ENCODE measurements at places on chromosomes 12 and 14.

- no peak for DNase-seq
- no peaks in the 10 kb centered on the region for H3K36me3 ChIP-seq
- no peak overlapping the region for H3K4me3 ChIP-seq
- no peaks in the 10 kb centered on the region for H3K27me3 ChIP-seq
Measured at GRCh38 chr14:56195223-56195622, 77.0 kb downstream of the PELI2 start.

GRCh38 chr14:66641861-66642635 lies 134.1 kb downstream of the GPHN start:
- no peak for DNase-seq
- no peaks in the 10 kb centered on the region for H3K36me3 ChIP-seq
- H3K27me3 ChIP-seq = no peaks in the 10 kb centered on the region

GRCh38 chr12:79737875-79738718 lies 47.3 kb upstream of the PAWR start:
- no peak overlapping the region for H3K27ac ChIP-seq
- DNase-seq = no peak
- no peaks in the 10 kb centered on the region for H3K27me3 ChIP-seq

- H3K36me3 ChIP-seq = peaks cover 52% of the 10 kb centered on the region
- no peaks in the 10 kb centered on the region for H3K4me1 ChIP-seq
- H3K27me3 ChIP-seq = no peaks in the 10 kb centered on the region
Measured at GRCh38 chr14:77557391-77557790, 58.8 kb upstream of the ISM2 start.

DNA sequence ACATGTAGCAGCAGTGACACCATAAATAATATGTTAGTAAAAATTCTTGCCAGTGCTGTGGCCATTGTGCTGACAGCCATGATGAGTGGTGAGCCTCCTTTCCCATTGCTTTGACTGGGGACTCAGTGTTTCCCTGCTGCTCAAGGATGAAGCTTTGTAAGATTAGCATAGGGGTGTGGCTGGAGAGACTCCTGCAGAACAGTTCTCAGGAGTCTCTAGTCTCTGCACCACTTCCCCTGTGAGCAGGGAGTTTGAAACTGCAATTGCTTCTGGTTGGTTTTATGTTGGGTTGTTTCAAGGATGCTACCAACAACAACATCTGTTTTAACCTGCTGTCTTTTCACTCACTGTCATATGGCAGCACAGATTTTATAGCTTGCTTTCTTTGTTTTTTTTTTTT lies 41.4 kb downstream of the ZC3H14 start:
- no peaks in the 10 kb centered on the region for H3K27me3 ChIP-seq
- H3K4me3 ChIP-seq = no peak overlapping the region
- H3K4me1 ChIP-seq = no peaks in the 10 kb centered on the region

GRCh38 chr14:65791191-65791981 lies 378.9 kb downstream of the FUT8 start:
- H3K4me3 ChIP-seq = no peak overlapping the region
- H3K4me1 ChIP-seq = no peaks in the 10 kb centered on the region
- no peak for DNase-seq
- H3K27me3 ChIP-seq = peaks cover 5% of the 10 kb centered on the region
- H3K36me3 ChIP-seq = no peaks in the 10 kb centered on the region
- H3K27ac ChIP-seq = no peak overlapping the region

DNA sequence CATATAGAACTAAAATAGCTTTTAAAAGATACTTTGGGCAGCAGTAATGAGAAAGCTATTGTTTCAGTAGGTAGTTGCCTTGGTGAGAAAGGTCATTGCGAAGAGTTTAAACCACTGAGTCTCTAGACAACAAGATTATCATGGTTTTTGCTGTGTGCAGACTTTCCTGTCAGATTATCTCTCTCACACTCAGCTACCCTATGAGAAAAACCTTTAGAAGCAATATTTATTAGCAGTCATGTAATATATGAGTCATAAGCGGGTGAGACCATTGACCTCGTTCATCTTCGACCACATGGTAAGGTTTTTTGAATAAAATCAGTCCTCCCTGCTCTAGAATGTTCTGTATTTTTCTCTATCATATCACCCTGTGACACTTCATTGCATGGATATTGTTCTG lies 59.9 kb downstream of the GPR65 start:
- H3K4me3 ChIP-seq = no peak overlapping the region
- no peak for DNase-seq
- no peaks in the 10 kb centered on the region for H3K36me3 ChIP-seq
- no peaks in the 10 kb centered on the region for H3K4me1 ChIP-seq
- H3K27ac ChIP-seq = no peak overlapping the region

DNA sequence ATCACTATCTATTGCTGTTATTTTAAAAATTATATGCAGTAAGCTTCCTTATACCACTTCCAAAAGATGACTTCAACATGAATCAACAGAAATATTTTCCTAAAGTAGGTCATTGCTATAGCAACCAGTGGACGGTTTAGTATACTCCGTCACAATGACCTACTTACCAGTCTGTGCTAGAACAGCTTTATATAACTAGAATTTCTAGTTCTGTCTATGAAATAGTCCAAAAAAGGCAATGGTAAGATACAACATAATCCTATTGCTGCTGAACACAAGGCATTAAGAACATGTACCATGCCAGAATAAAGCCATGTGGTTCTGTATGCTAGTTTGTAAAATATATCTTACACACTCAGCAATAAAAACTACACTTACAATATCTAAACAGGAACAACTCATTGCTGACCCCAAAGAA lies 40.7 kb upstream of the MTERF2 start:
- no peak for DNase-seq
- no peak overlapping the region for H3K4me3 ChIP-seq
- peaks cover 49% of the 10 kb centered on the region for H3K4me1 ChIP-seq
- H3K27me3 ChIP-seq = no peaks in the 10 kb centered on the region
- no peaks in the 10 kb centered on the region for H3K36me3 ChIP-seq

DNA sequence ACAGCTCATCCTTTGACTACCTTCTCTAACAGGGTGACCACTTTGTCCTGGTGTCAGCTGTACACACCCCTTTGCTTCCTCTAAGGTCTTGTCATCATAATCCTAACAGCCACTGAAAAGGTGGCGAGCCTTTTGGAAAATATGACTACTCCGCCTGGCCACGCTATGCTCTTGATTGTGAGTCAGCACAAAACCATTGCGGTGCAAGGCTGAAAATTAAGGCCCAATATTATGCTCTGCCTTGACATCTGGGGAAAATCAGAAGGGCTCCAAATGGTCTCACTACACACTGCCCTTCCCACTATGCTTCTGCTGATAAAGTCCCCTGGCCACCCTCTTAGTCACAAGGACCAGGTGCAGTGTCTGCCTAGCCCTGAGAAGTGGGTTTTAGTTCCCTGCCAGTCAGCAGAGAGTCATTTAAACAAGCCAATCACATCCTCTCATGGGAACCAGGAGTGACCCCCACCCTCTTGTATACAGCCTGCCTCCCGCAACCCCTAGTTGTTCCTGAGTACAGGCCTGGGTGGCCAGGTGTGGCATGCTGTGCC lies 34.3 kb downstream of the FGD6 start:
- H3K36me3 ChIP-seq = no peaks in the 10 kb centered on the region
- H3K4me1 ChIP-seq = peaks cover 8% of the 10 kb centered on the region
- no peak for DNase-seq
- H3K4me3 ChIP-seq = no peak overlapping the region
- H3K27me3 ChIP-seq = no peaks in the 10 kb centered on the region

GRCh38 chr14:93161411-93161940 lies 23.2 kb downstream of the MOAP1 start:
- no peak overlapping the region for H3K4me3 ChIP-seq
- H3K27ac ChIP-seq = no peak overlapping the region
- no peaks in the 10 kb centered on the region for H3K4me1 ChIP-seq
- DNase-seq = no peak

- no peak overlapping the region for H3K4me3 ChIP-seq
- DNase-seq = no peak
- peaks cover 66% of the 10 kb centered on the region for H3K36me3 ChIP-seq
- no peak overlapping the region for H3K27ac ChIP-seq
Measured at GRCh38 chr12:100302081-100302480, 35.1 kb downstream of the SCYL2 start.

DNA sequence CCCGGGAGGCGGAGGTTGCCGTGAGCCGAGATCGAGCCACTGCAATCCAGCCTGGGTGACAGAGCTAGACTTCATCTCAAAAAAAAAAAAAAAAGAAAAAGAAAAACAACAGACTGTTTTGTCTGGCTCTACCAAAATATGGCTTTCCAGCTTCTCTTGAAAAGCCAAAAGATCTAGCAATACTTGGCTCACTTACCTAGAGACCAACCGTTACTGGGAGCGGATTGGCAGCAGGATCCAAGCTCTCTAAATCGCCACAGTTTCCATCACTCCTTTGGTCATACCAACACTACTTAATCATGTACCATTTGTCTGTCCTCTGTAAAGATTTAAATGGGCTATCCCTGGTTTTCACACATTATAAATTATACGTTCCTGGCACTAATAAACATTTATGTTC lies 87.6 kb upstream of the GPHB5 start:
- DNase-seq = no peak
- no peaks in the 10 kb centered on the region for H3K27me3 ChIP-seq
- H3K4me1 ChIP-seq = no peaks in the 10 kb centered on the region
- H3K36me3 ChIP-seq = peaks cover 8% of the 10 kb centered on the region

Measured in suprapubic skin (tissue), 4 donors.